ENCODE measurements at places on chromosomes 4 and X.

DNA sequence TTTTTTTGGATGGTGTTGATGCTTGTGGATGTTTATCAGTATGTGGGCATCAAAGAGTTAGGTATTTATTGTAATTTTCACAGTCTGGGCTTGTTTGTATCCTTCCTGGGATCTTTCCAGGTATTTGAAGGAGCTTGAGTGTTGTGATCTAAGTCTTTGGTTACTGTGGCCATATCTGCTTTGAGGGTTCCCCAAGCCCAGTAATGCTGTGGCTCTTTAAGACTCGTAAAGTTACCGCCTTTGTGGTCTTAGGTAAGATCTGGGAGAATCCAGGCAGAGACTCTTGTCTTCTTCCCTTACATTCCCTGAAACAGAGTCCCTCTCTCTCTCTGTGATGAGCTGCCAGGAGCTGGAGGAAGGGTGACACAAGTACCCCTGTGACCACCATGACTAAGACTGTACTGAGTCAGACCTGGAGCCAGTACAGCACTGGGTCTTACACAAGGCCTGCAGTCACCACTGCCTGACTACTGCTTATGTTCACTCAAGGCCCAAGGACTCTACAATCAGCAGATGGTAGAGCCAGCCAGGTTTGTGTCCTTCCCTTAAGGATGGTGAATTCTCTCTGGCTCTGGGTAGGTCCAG lies 62.2 kb downstream of the FMR1NB start:
- DNase-seq: no peak

DNA sequence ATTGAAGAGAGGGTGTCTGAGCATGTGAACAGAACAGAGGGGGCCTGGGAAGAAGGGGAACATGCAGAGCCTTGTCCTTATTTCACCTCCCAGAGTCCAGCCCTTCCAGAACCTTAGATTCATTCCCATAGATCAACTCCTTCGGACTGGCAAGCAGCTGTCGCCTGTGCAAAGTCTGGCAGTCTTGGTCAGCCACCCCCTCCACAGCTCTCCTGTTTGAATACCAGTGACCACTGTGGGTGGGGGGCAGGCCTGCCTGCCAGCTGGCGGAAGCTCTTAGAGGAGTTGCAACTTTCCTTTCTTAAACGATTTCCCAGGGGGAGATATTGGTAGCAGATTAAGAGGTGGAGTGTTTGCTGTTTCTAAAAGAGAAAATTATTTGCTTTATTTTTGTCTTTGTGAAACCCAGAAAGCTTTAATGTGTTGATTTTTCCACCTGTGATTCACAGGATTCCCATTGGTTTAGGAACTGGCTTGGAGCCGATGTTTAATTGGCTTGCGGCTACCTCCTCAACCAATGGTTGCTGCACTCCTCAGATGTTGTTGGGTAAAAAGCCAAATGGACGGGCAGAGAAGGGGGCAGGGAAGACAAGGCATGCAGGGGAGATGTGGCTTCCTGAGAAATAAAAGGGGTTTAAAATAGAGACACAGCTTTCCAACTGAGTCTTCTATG lies 62.2 kb upstream of the PRPS1 start:
- DNase-seq: no peak

DNA sequence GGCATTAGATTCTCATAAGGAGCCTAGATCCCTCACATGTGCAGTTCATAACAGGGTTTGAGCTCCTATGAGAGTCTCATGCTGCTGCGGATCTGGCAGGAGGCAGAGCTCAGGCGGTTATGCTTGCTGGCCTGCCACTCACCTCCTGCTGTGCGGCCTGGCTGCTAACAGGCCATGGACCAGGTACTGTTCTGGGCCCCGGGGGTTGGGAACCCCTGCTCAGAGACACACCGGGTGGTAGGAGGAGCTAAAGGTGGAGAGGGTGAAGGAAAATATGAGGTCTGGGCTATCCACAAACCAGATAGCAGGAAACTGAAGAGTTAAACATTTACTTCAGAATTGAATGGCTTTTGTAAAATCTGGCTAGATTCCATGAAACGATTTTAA lies 5.9 kb upstream of the F11 start:
- DNase-seq: no peak

- no peak for DNase-seq
Observed at GRCh38 chr4:165756836-165757235, 116.2 kb upstream of the TLL1 start.

GRCh38 chrX:107730991-107731766 lies 44.4 kb downstream of the TSC22D3 start:
- DNase-seq: no peak

Data from NCI-H2171 (cell line).